ENCODE measurements at places on chromosomes 6 and 20. TPM values are rescaled to one million over a fixed set of nuclear protein-coding genes. Genes with fewer than 3 reads are reported as not detected.

DCDC2 gene
- not detected for total RNA-seq

GRCh38 chr20:35320396-35321126 is 28.3 kb upstream of the FAM83C start:
- no peak for DNase-seq

- no peak for DNase-seq
Measured at GRCh38 chr6:121816361-121816760, 380.9 kb downstream of the GJA1 start.

SLC32A1 gene
- not detected for total RNA-seq

DNA sequence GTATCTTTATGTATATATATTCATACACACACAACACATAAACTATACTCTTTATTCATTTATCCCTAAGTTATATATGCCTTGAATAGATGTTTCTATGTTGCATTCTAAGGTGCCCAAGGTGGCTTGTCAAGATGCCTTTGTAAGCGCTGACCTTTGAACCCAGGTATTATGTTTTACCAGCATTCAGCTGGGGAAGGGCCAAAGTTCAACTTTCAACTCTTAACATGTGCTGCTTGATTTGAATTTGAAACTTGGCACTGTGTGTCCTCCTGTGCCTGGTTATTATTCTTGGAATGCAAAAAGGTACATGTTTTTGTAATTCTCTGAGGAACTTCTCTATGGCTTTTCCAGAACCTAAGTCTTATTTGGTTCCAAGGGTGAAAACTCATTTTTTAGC is 146.5 kb downstream of the EDN1 start:
- DNase-seq = no peak

ZNF165 gene
- 0.35 TPM for total RNA-seq

VNN1 gene
- 2.2 TPM for total RNA-seq

DNA sequence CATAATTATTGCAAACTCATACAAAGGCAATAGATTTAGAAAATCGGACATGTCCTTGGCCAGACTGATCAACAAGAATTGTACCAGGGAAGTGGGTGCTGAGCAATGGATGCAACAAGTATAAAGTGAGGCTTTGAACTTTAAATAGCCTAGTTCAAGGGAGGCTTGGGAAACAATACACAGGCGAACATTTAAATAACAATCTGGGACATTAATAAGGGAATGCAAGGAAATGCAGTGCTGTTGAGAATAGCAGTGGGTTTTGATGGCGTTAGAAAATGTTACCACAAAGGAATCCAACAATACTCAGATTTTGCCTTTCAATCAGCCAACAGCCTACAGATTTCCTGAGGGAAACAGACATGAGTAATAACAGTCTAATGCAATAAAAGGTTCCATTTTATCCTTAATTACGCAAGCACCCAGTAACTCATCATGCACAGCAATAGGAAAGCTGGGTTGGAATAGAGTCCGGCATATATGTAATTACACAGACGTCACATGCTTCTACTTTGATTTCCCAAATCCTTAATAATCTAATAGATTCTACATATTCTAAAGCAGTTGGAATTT is 134.6 kb downstream of the PHACTR1 start:
- DNase-seq = no peak

WFDC10B gene
- not detected for total RNA-seq
